Cardiac muscle cell (in vitro differentiated cells and primary cell): ENCODE measurements at places on chromosomes 4 and X.
A peak's percentile ranks its signal among the peaks of the same experiment; 100 is the strongest.

DNA sequence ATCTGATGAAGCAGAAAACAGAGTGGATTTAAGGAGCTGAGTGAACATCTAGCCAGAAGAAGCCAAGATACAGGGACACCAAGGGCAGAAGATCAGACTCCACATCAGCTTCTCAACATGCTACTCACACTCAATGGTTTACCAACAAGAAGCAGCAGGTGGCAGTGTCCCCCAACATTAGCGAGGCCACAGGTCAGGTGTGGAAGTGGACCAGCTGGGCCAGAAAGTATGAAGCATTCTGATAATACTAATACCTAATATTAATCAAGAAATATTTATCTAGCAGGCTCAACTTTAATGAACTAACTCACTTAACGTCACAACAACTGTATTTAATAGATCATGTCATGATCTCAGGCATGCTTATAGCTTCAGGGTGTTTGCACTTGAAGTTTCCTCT is 73.4 kb upstream of the TTC29 start:
- peak; percentile 61 for DNase-seq
- no peak overlapping the region for H3K4me3 ChIP-seq
- no peaks in the 10 kb centered on the region for H3K27me3 ChIP-seq
- no peak overlapping the region for H3K27ac ChIP-seq
- H3K36me3 ChIP-seq = no peaks in the 10 kb centered on the region
- peaks cover 4% of the 10 kb centered on the region for H3K4me1 ChIP-seq

DNA sequence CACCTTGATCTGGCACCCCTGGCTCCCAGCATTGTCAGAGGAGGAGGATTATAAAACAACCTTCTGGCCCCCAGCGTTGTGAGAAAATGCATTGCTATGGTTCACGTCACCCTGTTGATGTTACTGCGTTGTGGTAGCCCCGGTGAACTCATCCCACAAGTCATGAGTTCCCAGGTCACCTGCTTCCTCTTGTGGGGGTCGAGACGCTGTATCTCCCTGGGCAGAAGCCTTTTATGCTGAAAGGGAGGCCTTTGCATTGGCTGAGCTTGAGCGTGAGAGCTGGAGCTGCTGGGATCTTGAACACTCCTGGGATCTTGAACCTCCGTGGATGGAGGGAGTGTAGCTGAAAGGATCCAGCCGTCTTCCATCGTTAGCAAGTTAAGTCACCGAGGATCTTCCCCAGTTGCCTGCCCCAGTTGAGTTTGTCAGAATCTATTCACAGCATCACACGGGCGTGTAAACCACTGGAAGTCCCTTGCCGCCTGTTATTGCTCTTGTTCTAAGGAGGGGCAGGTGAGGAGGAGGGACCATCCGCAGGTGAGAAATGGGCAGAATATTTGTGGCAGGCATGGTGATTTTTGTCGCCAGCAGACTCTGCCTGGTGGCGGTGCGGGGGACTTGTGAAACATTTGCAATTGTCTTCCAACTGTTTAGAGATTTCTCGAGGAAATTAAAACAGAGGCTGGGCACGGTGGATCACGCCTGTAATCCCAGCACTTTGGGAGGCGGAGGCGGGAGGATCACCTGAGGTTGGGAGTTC is 299.9 kb downstream of the ASMT start:
- no peak overlapping the region for H3K4me3 ChIP-seq
- no peaks in the 10 kb centered on the region for H3K27me3 ChIP-seq
- DNase-seq = no peak
- H3K36me3 ChIP-seq = no peaks in the 10 kb centered on the region
- H3K27ac ChIP-seq = no peak overlapping the region

- H3K4me3 ChIP-seq = no peak overlapping the region
- H3K36me3 ChIP-seq = no peaks in the 10 kb centered on the region
- no peak overlapping the region for H3K27ac ChIP-seq
These were observed 176.7 kb downstream of the PDGFC start for GRCh38 chr4:156794863-156795262.

DNA sequence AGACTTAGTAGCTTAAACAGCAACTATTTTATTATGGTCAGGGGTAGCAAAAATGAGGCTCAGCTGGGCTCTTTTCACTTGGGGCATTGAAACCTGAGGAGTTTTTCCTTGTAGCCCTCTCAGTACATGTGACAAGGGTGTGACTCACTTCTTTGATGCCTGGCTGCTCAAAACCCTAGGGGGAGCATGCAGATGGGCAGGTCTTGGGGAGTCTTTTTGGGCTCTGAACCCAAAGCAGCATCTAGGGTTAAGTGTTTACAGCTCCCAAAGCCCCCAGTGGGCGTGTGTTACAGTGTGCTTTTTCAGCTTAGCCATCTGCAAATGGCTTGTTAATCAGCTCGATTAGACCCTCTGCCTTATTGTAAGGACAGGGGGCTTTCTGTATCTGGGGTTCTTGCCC is 1752.7 kb downstream of the PCDH7 start:
- no peaks in the 10 kb centered on the region for H3K4me1 ChIP-seq
- H3K4me3 ChIP-seq = no peak overlapping the region
- no peak overlapping the region for H3K27ac ChIP-seq
- no peaks in the 10 kb centered on the region for H3K27me3 ChIP-seq
- no peak for DNase-seq
- H3K36me3 ChIP-seq = no peaks in the 10 kb centered on the region

- no peaks in the 10 kb centered on the region for H3K27me3 ChIP-seq
- peaks cover 32% of the 10 kb centered on the region for H3K4me1 ChIP-seq
- H3K36me3 ChIP-seq = peaks cover 9% of the 10 kb centered on the region
- no peak overlapping the region for H3K4me3 ChIP-seq
- H3K27ac ChIP-seq = peak overlapping the region; percentile 69
These were observed 45.9 kb downstream of the PDLIM5 start for GRCh38 chr4:94497690-94498089.

DNA sequence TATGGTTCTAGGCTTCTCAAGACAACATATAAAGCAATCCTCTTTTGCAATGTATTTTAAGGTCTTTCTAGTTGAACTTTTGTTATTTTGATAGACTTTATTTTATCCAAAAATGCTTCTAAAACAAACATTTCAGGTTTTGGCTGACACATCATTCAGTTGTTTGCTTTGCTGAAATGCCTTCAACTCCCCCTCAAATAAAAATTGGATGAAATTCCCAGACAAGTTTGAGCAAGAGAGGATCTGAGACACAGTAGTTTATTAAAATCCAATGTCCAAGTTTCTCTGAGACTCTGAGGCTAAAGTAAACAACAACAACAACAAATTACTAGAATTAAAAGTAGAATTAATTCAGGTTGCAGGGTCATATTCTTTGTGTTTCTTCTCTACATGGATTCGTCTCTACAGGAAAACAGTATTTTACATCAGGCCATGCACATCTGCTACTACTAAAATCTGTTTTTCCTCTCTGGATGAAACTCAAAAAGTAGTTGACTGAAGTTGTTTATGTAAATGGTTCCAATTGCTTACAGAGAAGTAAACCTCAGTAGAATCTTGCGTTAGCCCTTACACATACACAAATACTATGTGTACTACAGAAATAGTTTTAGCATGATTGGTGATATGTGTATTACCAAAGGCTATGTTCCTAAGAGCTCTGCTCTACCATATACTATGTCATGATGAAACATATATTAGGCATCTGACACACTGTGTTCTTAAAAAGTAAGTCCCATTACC is 64.9 kb downstream of the PRSS12 start:
- no peak overlapping the region for H3K4me3 ChIP-seq
- no peaks in the 10 kb centered on the region for H3K4me1 ChIP-seq
- no peaks in the 10 kb centered on the region for H3K27me3 ChIP-seq
- DNase-seq = no peak

- no peaks in the 10 kb centered on the region for H3K4me1 ChIP-seq
- no peak for DNase-seq
- H3K27ac ChIP-seq = no peak overlapping the region
- H3K4me3 ChIP-seq = no peak overlapping the region
- peaks cover 4% of the 10 kb centered on the region for H3K27me3 ChIP-seq
- H3K36me3 ChIP-seq = no peaks in the 10 kb centered on the region
These were observed 5.1 kb upstream of the CXCL10 start for GRCh38 chr4:76028350-76028765.

GRCh38 chr4:125231661-125232060 is 83.1 kb upstream of the FAT4 start:
- H3K27ac ChIP-seq = no peak overlapping the region
- no peaks in the 10 kb centered on the region for H3K27me3 ChIP-seq
- H3K36me3 ChIP-seq = no peaks in the 10 kb centered on the region
- peaks cover 9% of the 10 kb centered on the region for H3K4me1 ChIP-seq
- no peak overlapping the region for H3K4me3 ChIP-seq
- no peak for DNase-seq

- no peak for DNase-seq
- H3K4me1 ChIP-seq = peaks cover 23% of the 10 kb centered on the region
These were observed 279.7 kb downstream of the NR3C2 start for GRCh38 chr4:148162519-148162918.

DNA sequence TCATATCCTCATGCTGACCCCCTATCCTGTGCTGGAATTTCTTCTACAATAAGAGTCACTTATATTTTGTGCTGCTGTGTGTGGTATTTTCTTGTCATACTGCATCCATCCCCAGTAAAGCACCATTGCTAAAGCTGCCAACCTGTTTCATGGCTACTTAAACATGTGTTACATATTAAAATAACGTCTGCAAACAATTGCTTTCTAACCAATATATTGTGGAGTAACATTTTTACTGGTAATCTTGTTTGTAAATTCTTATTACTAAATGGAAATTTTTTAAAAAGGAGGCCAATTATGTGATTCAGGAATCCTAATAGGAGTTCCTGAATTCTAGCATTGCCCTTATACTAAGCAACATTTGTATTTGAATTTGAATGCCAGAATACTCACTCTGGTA is 160.3 kb upstream of the VEGFC start:
- no peak overlapping the region for H3K27ac ChIP-seq
- no peaks in the 10 kb centered on the region for H3K36me3 ChIP-seq
- peaks cover 25% of the 10 kb centered on the region for H3K4me1 ChIP-seq
- H3K27me3 ChIP-seq = no peaks in the 10 kb centered on the region

DNA sequence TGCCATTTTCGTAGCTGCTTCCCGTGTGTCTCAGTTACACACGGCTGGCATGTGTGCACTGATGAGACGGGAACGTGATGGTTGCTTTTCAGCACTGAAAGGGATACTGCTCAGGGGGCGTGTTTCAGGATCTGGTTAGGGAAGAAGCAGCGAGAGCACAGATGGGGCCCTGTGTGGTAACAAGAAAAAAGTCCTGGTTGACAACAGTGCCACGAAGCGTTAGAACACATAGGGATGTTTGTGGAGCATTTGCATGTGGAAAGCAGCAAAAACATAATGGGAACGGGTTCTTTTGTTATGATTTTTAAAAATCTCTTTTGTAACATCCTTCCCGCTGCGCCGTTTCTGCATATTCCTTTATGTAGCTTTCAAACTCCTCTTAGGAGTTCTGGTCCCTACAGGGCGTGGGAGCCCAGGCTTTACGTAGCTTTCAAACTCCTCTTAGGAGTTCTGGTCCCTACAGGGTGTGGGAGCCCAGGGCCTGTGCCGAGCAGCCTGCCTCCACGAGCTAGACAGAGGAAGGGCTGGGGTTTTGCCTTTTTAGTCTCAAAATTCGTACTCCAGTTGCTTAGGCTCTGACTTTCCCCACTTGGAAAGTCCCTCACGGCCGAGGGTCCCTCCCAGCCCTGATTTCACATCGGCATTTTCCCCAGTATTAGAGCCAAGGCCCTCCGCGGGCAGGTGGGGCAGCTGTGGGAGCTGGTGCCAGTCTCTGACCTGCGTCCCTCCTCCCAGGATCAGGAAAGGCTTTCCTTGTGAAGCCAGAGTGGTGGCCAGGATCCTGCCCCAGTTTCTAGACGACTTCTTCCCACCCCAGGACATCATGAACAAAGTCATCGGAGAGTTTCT is 11.0 kb upstream of the MSANTD1 start:
- H3K4me3 ChIP-seq = no peak overlapping the region
- DNase-seq = no peak
- H3K4me1 ChIP-seq = peaks cover 27% of the 10 kb centered on the region
- peak overlapping the region; percentile 77 for H3K27ac ChIP-seq

GRCh38 chr4:8097141-8097541 is 61.5 kb downstream of the ABLIM2 start:
- H3K27ac ChIP-seq = no peak overlapping the region
- no peak for DNase-seq
- no peaks in the 10 kb centered on the region for H3K36me3 ChIP-seq
- H3K4me1 ChIP-seq = no peaks in the 10 kb centered on the region
- no peak overlapping the region for H3K4me3 ChIP-seq

DNA sequence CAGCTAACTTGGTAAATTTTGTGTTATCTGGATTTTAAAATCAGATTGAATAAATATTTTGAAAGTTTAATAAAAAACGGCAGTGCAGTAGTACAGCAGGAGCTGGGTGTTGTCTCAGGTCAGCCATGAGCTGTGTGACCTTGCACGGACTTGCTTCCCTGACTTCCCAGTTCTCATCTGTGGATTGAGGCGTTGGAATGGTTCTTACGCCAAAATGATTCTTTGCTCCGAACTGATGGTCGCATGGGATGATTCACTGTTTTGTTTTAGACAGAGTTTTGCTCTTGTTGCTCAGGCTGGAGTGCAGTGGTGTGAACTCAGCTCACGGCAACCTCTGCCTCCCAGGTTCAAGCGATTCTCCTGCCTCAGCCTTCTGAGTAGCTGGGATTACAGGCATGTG is 45.0 kb downstream of the RGS12 start:
- H3K27me3 ChIP-seq = no peaks in the 10 kb centered on the region
- no peak overlapping the region for H3K27ac ChIP-seq
- no peak overlapping the region for H3K4me3 ChIP-seq
- DNase-seq = no peak

DNA sequence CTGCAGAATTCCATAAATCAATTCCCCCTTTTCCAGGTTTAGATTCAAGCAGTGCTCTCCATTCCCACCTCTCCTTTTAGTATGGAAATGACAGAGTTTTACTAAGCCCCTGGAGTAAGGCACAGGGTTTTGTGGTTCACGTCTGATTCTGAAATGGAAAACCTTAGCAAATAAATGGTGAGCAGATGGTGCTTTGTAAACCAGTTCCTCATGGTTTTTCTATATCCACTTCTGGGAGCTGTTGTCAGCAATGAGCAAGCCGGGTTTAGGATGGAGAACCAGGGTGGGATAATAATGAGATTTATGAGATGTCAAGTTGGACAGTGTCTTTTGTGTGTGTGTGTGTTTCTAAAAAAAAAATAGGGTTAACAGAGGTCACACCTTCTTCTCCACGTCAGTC is 113.8 kb upstream of the RBPJ start:
- H3K4me3 ChIP-seq = no peak overlapping the region
- no peak for DNase-seq
- no peaks in the 10 kb centered on the region for H3K4me1 ChIP-seq
- H3K27me3 ChIP-seq = peaks cover 8% of the 10 kb centered on the region
- no peak overlapping the region for H3K27ac ChIP-seq
- H3K36me3 ChIP-seq = no peaks in the 10 kb centered on the region

GRCh38 chr4:134365852-134366251 is 164.3 kb upstream of the PABPC4L start:
- no peak for DNase-seq
- no peak overlapping the region for H3K27ac ChIP-seq
- H3K4me1 ChIP-seq = no peaks in the 10 kb centered on the region
- H3K36me3 ChIP-seq = no peaks in the 10 kb centered on the region

GRCh38 chrX:72430405-72430968 is 124.8 kb upstream of the CITED1 start:
- H3K4me3 ChIP-seq = no peak overlapping the region
- H3K36me3 ChIP-seq = no peaks in the 10 kb centered on the region
- no peak for DNase-seq
- no peaks in the 10 kb centered on the region for H3K4me1 ChIP-seq
